ENCODE measurements at places on chromosomes 4 and X.

- DNase-seq: no peak
These were observed 316.7 kb downstream of the DMD start for GRCh38 chrX:32894679-32895078.

DNA sequence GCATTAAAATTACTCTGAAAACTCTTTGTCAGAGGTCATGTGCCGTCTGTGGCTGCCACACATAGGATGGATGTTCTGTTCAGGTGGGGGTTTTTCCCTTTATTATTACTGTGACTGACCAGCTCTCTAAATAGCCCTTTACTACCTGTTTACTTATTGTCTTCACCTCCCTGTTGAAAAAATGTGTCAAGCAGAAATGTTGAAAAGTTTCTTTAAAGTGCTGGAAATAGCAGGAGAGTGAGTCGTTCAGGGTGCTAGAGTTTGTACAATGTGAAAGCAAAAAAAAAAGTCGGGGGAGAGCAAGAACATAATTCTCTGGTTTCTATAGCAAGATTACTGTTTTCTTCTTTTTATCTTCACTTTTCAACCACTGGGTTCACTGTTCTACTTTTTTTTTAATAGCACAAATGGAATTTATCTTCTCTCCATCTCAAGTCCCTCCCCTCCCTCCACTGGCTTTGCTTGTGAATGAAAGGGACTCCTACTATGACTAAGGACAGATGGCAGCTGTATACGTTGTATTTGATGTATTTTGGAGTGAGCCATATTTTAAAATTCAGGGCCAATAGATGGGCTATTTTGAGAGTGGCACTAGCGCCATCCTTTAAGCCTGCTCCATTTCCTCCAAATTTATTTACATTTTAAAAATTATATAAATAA, 33.3 kb downstream of the ARX start:
- DNase-seq: no peak

DNA sequence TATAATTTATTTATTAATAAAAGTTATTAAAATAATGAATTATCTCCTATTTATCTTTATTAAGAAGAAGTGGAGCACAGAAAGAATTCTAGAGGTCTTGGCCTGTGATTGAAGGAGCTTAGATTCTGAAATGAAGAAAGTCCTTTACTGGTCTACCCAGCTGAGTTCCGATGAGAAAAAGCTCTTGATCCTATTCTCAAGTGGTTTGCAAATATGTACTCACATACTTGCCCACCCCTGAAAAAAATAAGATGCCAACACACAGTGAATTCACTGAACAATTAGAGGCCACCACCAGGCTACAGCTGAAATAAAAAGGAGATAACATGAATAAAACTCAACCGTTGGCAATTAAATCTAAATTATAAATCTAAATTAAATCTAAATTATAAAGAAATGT, 253.4 kb downstream of the MAPK10 start:
- no peak for DNase-seq

- DNase-seq: no peak
These were observed 19.7 kb upstream of the CXCL6 start for GRCh38 chr4:73816814-73817213.

- no peak for DNase-seq
These were observed at the start of gene SYNPO2 for GRCh38 chr4:118888666-118889311. Gene SYNPO2, plus strand, starts transcription at chr4:118888854. Its CDS starts 183 bp downstream, at chr4:118889037.

Data from stimulated activated CD4-positive, alpha-beta T cell treated with anti-CD3 and anti-CD28 coated beads, TNF-alpha, amount 100 ng/mL, for 4 hours (primary cell).